Stimulated activated CD4-positive, alpha-beta T cell treated with anti-CD3 and anti-CD28 coated beads, Interleukin-1b, Interleukin-23, amount 100 ng/mL, for 1 hour (primary cell): ENCODE measurements at places on chromosomes 1 and 21.

DNA sequence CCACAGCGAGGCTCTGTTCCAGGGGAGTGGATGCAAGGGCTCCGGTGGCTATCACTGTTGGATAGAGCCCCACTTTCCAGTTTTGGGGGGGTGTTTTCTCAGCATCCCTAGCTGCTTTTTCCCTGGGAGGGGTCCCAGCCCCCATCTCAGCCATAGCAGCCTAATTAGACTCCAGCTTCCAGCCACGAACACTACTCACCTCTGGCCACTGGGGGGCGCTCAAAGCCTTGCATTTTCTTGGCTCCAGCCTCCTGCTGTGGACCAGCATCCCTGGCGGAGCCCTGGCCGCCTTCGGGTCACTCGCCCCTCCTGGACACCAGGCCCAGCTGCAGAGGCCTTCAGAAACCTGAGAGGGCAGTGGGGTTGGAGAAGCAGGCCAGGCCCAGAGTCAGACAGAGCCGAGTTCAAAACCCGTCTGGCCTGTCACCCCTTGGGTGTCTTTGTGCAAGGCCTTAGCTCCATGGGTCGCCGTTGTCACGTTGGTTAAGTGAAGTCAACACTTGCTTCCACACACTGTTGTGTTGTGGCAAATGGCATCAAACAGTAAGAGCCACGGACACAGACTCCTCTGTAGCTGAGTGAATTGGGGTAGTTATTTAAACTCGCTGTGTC is 93.5 kb upstream of the ACTL8 start:
- DNase-seq = peak; percentile 24

- no peak for DNase-seq
These were observed 35.0 kb upstream of the SLC35A3 start for GRCh38 chr1:99934801-99935200.

GRCh38 chr1:151639466-151639865 is 27.6 kb downstream of the SNX27 start:
- no peak for DNase-seq

GRCh38 chr1:224856973-224857372 is 72.5 kb upstream of the DNAH14 start:
- no peak for DNase-seq

- DNase-seq = no peak
These were observed 27.1 kb downstream of the ZNHIT6 start for GRCh38 chr1:85681087-85681486.

- DNase-seq = no peak
These were observed 633.2 kb upstream of the NEGR1 start for GRCh38 chr1:72915581-72915980.

GRCh38 chr1:21090463-21090862 is 86.2 kb downstream of the EIF4G3 start:
- no peak for DNase-seq

DNA sequence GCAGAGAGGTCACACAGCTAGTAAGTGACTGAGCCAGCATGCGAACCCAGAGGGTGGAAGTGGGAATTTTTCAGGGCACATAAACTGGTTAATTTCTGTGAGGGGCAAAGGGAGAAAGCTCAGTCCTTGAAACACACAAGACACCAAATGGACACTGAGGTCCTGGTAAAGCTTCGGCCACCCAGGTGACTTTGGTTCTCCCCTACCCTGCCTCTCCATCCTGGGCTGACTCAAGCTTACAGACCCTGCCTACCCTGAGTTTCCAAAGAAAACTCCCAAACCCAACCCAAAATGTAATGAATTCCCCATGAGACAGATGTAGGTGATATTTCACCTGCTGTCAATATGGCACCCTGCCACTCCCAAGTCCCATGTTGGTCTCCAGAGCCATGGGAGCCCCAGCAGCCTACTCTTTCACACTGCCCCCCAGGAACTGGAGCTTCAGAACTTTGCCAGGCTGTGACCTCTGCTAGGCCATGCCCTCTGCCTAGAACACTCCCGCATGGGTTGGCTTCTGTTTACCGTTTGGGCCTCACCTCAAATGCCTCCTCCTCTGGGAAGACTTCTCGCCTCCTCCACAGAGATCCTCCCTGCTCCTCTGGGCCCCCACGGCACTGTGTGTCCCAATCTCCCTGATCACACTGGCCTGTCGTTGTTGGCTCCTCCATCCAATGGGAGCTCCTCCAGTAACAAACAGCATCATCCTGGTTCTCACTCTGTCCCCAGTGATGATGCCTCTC is 3.7 kb upstream of the LRP8 start:
- no peak for DNase-seq
